ENCODE measurements at places on chromosomes 5 and 9.

DNA sequence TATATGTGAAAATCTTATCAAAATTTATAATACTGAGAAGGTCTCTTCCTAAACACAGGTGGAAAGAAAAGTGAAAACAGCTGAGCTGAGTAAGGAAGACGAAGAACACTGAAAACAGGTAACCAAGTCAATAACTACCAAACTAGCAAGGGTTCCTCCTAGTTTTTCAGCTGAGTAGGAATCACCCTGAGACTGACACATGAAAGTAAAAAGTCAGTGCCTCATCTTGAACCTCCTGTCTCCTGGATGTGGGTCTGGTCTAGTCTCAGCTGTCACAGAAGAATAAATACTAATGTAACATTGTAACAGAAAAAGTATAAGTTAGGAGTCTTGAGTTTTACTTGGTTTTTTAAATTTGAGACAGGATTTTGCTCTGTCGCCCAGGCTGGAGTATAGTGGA is 121.0 kb downstream of the MEF2C start:
- no peak for DNase-seq

GRCh38 chr5:117177302-117177701 is 602.7 kb upstream of the SEMA6A start:
- DNase-seq = no peak

- no peak for DNase-seq
Observed at GRCh38 chr5:149489605-149490037, 61.6 kb downstream of the CSNK1A1 start.

DNA sequence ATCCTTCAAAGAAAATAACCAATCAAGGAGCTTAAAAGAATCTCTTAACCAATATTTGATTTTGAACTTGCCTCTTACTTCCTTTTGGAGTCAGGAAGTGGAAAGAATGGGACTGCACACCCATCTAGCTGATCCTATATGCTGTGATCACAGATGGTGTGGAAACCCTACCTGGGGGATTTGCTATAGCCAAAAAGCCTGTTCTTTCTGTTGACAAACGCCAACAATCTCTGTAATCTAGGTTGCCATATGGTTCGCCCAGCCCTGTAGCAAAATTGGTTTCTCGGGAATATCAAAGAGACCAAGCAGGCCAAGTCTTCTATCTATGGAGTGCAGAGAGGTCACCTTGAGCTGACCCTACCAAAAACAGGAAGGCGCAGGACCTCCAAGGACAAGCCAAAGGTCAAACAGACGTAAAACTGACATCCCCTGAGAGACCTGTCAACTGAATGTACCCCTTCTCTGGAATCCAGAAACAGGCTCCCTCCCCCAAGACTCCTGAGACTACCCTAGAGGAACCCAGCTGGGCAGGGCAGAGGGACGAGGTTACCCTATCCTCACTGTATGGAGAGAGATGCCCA is 19.4 kb downstream of the NRG2 start:
- DNase-seq = no peak

DNA sequence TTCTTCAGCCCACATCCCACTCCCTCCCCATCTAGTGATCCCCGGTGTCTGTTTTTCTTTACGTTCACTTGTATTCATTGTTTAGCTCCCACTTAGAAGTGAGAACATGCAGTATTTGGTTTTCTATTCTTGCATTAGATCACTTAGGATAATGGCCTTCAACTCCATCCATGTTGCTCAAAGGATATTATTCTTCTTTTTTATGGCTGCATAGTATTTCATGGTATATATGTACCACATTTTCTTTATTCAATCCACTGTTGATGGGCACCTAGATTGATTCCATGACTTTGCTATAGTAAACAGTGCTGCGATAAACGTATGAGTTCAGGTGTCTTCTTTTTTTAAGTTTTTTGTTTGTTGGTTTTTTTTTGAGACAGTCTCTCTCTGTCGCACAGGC is 29.1 kb upstream of the CCNB1 start:
- DNase-seq = no peak

- no peak for DNase-seq
Observed at GRCh38 chr5:77640589-77641396, 2.3 kb upstream of the OTP start.

GRCh38 chr9:4309806-4310205 is 9.9 kb upstream of the GLIS3 start:
- DNase-seq = no peak

- no peak for DNase-seq
Observed at GRCh38 chr9:132731230-132731629, 61.0 kb downstream of the GTF3C4 start.

GRCh38 chr9:130137081-130137640 is 35.0 kb upstream of the NCS1 start:
- DNase-seq = no peak

GRCh38 chr5:169116961-169117461 is 183.9 kb downstream of the SLIT3 start:
- DNase-seq = no peak

DNA sequence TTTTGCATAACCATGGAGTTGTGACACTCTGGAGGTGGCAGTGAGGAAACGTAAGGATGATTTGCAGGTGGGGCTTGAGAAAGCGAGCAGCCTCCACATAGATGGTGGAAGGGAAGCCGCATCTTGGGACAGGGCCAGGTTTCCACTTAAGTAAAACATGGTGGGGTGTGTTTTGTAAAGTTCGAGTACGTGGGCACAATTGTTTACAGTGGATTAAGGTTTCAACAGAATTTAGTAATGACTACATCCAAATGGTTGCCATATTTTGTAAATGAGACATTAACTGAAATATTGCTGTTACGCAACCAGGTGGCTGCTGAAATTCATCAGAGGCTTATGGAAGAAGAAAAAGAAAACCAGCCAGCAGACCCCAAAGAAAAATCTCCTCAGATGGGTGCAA is 85.4 kb upstream of the IL7R start:
- no peak for DNase-seq

- DNase-seq = no peak
Observed at GRCh38 chr5:133108481-133108921, 56.7 kb downstream of the HSPA4 start.

DNA sequence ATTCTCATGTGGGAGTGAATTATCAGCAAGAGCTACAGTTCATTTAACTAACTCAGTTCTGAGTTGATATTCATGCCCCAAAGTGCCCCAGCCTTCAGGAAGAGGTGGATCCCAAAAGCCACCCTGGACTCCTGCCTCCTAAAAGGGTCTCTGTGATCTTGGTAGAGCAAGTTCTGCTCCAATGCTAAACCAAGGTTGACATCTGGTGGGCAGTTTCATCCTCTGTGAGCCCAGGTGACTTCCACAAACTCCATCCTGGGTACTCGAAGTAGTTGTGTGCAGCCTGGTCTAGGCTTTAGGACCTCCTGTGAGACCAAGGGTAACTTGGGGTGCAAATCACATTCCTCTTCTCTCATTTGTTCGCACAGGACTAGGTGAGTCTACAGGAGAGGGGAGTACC is 816.8 kb downstream of the MTRR start:
- no peak for DNase-seq

Measured in activated CD4-positive, alpha-beta T cell treated with anti-CD3 and anti-CD28 coated beads, Interleukin-10, Interleukin-2, amounts not matched to agents 100 ng/mL and 50 ng/mL, durations not matched to agents 16 hours and 8 hours (primary cell).